Breast epithelium (tissue), 4 donors: ENCODE measurements at places on chromosomes 3 and 15. TPM values are rescaled to one million over a fixed set of nuclear protein-coding genes. Genes with fewer than 3 reads are reported as not detected.

Gene SLC28A1
- not detected for total RNA-seq

Gene IGF2BP2
- total RNA-seq: 23.8 TPM

GRCh38 chr15:66261056-66261455, 7.5 kb upstream of the MEGF11 start:
- no peaks in the 10 kb centered on the region for H3K27me3 ChIP-seq
- H3K4me1 ChIP-seq: no peaks in the 10 kb centered on the region
- no peak overlapping the region for H3K27ac ChIP-seq
- DNase-seq: no peak
- no peak overlapping the region for H3K4me3 ChIP-seq

GRCh38 chr15:98322581-98322980, 325.8 kb upstream of the IGF1R start:
- H3K36me3 ChIP-seq: no peaks in the 10 kb centered on the region
- H3K4me1 ChIP-seq: no peaks in the 10 kb centered on the region
- H3K4me3 ChIP-seq: no peak overlapping the region
- no peaks in the 10 kb centered on the region for H3K27me3 ChIP-seq

DNA sequence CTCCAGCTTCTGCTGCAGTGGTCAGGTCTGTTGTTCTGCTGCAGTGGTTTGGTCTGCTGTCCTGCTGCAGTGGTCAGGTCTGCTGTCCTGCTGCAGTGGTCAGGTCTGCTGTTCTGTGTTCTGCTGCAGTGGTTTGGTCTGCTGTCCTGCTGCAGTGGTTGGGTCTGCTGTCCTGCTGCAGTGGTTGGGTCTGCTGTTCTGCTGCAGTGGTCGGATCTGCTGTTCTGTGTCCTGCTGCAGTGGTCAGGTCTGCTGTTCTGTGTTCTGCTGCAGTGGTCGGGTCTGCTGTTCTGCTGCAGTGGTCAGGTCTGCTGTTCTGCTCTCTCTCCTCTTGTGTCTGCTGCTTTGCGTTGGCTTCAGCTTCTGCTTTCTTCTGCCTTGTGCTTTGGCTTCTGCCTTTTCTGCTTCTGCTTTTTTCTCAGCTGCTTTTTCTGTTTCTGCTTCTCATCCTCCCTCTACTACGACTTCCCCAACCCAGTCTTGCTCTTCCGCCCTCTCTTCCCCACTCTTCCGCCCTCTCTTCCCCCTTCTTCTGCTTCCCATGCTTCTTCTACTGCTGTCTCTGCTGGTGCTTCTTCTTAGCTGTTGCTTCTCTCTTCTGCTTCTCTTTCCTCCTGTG, 50.7 kb downstream of the FAM43A start:
- no peak overlapping the region for H3K27ac ChIP-seq
- no peak overlapping the region for H3K4me3 ChIP-seq
- H3K27me3 ChIP-seq: no peaks in the 10 kb centered on the region
- DNase-seq: no peak
- H3K36me3 ChIP-seq: no peaks in the 10 kb centered on the region
- no peaks in the 10 kb centered on the region for H3K4me1 ChIP-seq

DNA sequence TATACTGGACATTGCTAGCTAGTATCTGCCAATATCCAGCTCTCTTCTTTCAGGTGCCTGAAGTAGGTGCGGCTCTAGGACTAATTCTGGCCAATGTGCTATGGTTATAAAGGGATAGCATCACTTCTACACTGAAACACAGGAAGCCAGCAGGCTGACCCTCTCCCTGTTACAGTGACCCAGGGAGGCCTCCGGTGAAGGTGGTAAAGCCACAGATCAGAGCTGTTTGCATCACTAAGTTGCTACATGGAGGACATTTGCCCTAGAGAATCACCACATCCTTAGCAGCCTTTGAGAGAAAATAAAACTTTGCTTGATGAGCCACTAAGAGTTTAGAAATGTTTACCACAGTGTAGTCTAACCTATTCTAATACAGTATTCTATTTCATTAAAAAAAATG, 161.4 kb downstream of the CHST2 start:
- no peak overlapping the region for H3K4me3 ChIP-seq
- H3K27me3 ChIP-seq: no peaks in the 10 kb centered on the region
- H3K36me3 ChIP-seq: no peaks in the 10 kb centered on the region
- DNase-seq: no peak

GRCh38 chr15:73838831-73839426, 34.4 kb upstream of the TBC1D21 start:
- no peaks in the 10 kb centered on the region for H3K4me1 ChIP-seq
- no peak overlapping the region for H3K4me3 ChIP-seq
- peak; percentile 28 for DNase-seq
- H3K27me3 ChIP-seq: peaks cover 4% of the 10 kb centered on the region
